ENCODE measurements at places on chromosomes 2 and 18. TPM values are rescaled to one million over a fixed set of nuclear protein-coding genes. Genes with fewer than 3 reads are reported as not detected.

DNA sequence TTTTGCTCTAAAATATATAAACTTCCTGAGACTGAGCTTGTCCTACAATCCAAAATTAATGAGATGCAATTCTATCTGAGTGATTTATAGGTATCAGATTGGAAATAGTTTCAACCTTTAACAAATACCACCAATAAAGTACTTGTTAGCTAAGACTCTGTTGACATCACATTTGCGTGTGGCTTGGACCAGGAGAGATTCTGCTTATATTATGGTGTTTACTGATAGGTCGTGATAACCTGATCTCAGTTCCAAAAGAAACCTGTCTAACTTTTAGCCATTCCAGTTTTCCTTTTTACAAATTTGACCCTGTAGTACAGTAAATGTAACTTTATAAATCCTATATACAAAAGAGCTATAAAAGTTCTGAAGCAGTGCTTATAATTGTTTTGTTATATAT is 78.4 kb upstream of the ABCA12 start:
- no peak overlapping the region for H3K27ac ChIP-seq
- no peaks in the 10 kb centered on the region for H3K27me3 ChIP-seq
- H3K4me3 ChIP-seq = no peak overlapping the region
- H3K4me1 ChIP-seq = no peaks in the 10 kb centered on the region
- DNase-seq = no peak
- no peaks in the 10 kb centered on the region for H3K36me3 ChIP-seq

DNA sequence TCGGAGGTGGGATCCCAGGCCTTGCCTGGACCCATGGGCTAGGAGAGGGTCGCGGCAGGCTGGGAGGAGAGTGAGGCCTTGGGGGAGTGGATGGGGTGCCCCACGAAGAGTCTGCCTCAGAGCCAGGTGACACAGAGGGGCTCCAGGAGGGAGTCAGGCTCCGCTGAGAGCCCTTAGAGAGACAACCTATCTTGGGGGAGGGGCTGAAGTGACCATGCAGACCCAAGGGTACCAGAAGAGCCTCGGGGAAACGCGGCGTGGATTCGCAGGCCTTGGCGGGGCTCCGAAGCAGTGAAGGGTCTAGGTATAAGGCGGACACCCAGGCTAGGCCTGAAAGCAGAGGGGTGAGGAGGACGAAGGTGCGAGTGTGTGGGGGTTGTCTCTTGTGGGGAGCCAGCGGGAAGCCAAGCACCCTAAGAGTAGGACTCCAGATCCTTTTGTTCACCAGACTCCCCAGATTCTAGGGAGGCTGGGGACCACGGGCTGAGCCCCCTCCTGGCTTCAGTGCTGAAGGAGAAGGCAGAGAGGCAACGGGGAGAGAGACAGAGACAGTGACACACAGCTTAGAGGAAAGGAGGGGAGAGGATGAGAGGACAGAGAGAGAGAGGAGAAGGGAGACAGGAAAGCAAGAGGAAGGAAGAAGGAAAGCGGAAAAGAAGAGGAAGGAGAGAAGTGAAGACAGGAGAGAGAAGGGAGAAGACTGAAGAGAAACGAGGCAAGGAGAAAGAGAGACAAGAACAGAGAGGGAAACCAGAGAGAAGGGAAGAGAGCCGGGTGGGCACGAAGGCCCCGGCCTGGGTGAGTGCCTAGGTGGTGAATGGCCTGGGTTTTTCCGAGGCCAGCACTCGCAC is 1.1 kb upstream of the HOXD11 start:
- H3K27ac ChIP-seq = no peak overlapping the region
- peaks cover 8% of the 10 kb centered on the region for H3K4me1 ChIP-seq
- no peak for DNase-seq
- H3K36me3 ChIP-seq = no peaks in the 10 kb centered on the region

GRCh38 chr18:70464343-70465114 is 175.7 kb downstream of the SOCS6 start:
- H3K4me3 ChIP-seq = peak overlapping the region; percentile 43
- peak overlapping the region; percentile 16 for H3K27ac ChIP-seq
- no peaks in the 10 kb centered on the region for H3K27me3 ChIP-seq
- H3K4me1 ChIP-seq = no peaks in the 10 kb centered on the region
- DNase-seq = peak; percentile 89

The MAP3K19 gene
- total RNA-seq = not detected

The CPLX4 gene
- total RNA-seq = 0.10 TPM

DNA sequence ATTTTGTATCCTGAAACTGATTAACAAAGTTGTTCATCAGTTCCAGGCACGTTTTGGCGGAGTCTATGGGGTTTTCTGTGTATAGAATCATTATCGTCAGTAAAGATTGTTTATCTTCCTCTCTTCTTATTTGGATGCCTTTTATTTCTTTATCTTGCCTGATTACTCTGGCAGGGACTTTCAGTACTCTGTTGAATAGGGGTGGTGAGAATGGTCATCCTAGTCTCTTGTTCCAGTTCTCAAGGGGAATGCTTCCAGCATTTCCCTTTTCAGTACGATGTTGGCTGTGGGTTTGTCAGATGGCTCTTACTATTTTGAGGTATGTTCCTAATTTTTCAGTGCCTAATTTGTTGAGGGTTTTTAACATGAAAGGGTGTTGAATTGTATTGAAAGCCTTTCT is 14.0 kb upstream of the SPDYA start:
- H3K27me3 ChIP-seq = no peaks in the 10 kb centered on the region
- no peak overlapping the region for H3K27ac ChIP-seq
- DNase-seq = no peak
- peaks cover 19% of the 10 kb centered on the region for H3K36me3 ChIP-seq
- no peaks in the 10 kb centered on the region for H3K4me1 ChIP-seq

GRCh38 chr2:25286723-25287483 is 54.8 kb downstream of the DNMT3A start:
- H3K27me3 ChIP-seq = no peaks in the 10 kb centered on the region
- H3K27ac ChIP-seq = no peak overlapping the region
- no peaks in the 10 kb centered on the region for H3K4me1 ChIP-seq
- H3K36me3 ChIP-seq = peaks cover 4% of the 10 kb centered on the region
- H3K4me3 ChIP-seq = no peak overlapping the region

DNA sequence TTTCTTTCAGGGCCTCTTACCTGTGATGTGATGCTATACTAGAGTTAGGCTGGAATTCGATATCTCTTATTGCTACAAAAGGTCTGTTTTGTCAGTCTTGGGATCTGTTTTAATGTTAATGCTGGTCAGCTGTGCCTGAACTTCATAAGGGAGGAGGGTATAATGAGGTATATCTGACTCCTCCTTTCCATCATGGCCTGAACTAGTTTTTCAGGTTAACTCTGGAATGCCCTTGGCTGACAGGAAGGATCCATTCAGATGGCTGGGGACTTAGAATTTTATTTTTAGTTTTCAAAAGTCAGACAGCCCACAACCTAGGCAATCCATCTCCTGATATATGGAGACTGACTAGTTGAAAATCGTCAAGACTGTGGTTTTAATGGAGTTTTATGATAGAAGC is 35.9 kb upstream of the TBC1D8 start:
- no peaks in the 10 kb centered on the region for H3K36me3 ChIP-seq
- H3K27ac ChIP-seq = no peak overlapping the region
- H3K4me1 ChIP-seq = no peaks in the 10 kb centered on the region
- H3K27me3 ChIP-seq = no peaks in the 10 kb centered on the region
- no peak for DNase-seq

DNA sequence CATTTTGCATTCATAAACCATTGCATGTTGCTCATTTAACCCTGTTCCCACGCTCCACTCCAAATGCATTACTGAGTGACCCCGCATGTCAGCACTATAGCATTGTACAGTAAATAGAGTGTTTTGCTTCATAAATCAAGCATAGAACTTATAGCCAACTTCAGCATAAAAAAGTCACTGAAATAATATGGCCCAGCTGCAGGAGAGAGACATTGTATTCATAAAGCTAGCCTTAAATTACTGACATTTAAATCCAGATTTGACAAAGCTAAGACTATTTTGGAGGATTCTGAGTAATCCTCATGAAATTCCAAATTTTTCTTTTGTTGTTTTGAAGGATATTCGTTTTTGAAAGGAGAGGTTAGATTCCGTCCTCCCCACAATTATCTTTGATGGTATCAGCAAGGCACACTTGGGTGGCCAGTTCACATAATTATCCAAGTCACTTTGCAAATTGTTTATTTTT is 320.9 kb upstream of the TCF4 start:
- H3K27me3 ChIP-seq = no peaks in the 10 kb centered on the region
- no peak overlapping the region for H3K4me3 ChIP-seq
- H3K27ac ChIP-seq = no peak overlapping the region
- H3K4me1 ChIP-seq = no peaks in the 10 kb centered on the region
- DNase-seq = no peak
- no peaks in the 10 kb centered on the region for H3K36me3 ChIP-seq

DNA sequence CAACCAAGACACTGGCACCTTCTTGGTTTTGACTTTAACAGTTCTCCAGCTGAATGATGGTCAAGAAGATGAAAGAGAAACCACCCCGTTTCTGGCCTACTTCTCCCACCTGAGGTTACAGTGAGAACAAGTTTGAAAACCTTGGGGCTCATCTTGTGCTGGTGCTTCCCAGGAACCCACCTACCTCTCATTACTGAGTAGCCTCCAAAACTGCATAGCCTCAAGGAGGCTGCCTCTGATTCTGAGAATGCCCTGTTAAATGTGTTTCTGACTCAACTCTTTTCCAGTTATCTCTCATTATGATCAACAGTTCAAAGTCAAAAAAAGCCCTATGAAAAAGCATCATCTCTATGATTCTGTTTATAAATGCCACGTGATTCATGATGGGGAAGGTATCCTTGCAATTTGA is 121.9 kb downstream of the CACNB4 start:
- H3K27me3 ChIP-seq = no peaks in the 10 kb centered on the region
- H3K4me3 ChIP-seq = no peak overlapping the region
- no peaks in the 10 kb centered on the region for H3K36me3 ChIP-seq
- H3K4me1 ChIP-seq = no peaks in the 10 kb centered on the region
- DNase-seq = no peak

DNA sequence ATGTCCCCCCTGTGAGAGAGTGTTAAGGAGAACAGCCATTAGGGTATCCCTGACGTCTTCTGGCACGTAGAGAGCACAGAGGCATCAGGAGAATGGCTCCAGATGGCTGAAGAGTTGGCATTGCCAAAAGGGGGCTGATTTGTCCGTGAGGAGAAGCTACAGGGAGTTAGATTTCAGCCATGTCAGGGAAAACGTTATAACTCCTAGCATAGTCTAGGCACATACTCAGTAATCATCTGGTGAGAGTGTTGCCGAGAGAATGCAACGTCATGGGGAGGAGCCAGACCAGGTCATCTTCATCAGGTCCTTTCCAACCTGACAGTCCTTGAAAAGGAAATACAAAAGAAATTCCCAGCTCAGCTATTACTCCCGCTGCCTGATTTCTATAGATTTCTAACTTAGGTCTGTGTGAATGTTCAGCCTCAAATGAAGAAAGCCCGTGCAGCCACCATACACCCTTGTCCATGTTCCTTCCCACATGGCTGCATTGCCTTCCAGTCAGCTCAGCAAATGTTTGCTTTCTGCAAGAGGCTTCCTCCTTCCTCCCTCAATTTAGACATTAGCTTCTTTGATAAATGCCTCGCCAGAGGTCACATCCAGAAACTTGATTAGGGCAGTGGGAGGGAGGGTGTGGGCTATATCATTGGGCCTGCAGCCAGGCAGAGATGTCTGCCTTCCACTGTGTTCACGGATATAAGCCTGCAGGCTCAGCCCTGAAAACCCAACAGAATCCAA is 93.0 kb downstream of the STPG4 start:
- no peak overlapping the region for H3K27ac ChIP-seq
- peaks cover under 1% of the 10 kb centered on the region for H3K4me1 ChIP-seq
- no peak overlapping the region for H3K4me3 ChIP-seq
- H3K27me3 ChIP-seq = no peaks in the 10 kb centered on the region
- no peaks in the 10 kb centered on the region for H3K36me3 ChIP-seq

GRCh38 chr2:95121093-95121406 is 558 bp downstream of the MRPS5 start:
- H3K27me3 ChIP-seq = no peaks in the 10 kb centered on the region
- peak overlapping the region; percentile 97 for H3K27ac ChIP-seq
- peak overlapping the region; percentile 98 for H3K4me3 ChIP-seq
- peaks cover 25% of the 10 kb centered on the region for H3K4me1 ChIP-seq

The WDCP gene
- 6.5 TPM for total RNA-seq

- H3K4me3 ChIP-seq = no peak overlapping the region
- H3K36me3 ChIP-seq = no peaks in the 10 kb centered on the region
- no peak overlapping the region for H3K27ac ChIP-seq
- no peaks in the 10 kb centered on the region for H3K27me3 ChIP-seq
- H3K4me1 ChIP-seq = no peaks in the 10 kb centered on the region
Measured at GRCh38 chr2:71547616-71548285, 94.4 kb downstream of the DYSF start.

The FOXI3 gene
- total RNA-seq = not detected

DNA sequence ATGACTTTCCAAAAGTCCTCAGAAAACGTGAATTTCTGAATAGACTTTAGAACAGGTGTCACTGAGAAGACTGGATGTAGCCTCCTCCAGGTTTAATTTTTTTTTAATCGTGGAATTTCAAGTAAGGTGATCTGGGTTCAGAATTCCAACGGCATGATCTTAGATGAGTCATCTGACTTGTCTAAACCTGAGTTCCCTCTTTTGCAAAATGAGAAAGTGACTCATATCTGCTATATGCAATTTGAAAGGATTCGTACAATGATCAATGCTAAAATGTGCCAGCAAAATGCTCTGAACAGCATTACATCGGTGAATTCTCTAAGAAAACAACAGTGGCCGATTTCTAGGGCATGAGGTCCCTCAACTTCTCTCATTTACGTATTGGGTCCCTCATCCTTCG is 69.1 kb upstream of the ZNF516 start:
- no peaks in the 10 kb centered on the region for H3K36me3 ChIP-seq
- H3K4me3 ChIP-seq = no peak overlapping the region
- no peak for DNase-seq

DNA sequence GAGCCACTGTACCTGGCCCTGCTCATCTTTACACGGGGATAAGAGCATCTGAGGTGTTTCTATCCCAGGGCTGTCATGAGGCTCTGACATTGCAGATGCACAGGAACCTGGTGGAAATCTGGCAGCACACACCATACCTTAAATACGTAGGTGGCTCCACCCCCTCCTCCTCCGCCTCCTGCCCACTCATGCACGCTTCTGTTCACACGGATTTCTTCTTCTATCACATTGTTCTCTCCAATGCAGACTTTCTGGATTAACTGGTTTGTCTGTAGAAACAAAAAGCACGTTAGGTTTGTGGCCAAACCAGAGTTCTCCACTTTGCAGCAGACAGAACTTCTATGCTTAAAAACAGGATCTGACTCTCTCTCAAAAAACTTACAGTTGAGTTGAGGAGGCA is 118.2 kb downstream of the CLIP4 start:
- no peaks in the 10 kb centered on the region for H3K27me3 ChIP-seq
- H3K4me3 ChIP-seq = no peak overlapping the region
- no peak overlapping the region for H3K27ac ChIP-seq

- H3K27ac ChIP-seq = no peak overlapping the region
- DNase-seq = no peak
- H3K36me3 ChIP-seq = no peaks in the 10 kb centered on the region
- no peaks in the 10 kb centered on the region for H3K4me1 ChIP-seq
- no peak overlapping the region for H3K4me3 ChIP-seq
Measured at GRCh38 chr2:121666042-121666441, 16.8 kb upstream of the CLASP1 start.

The TMEM37 gene
- 76.4 TPM for total RNA-seq

GRCh38 chr18:58316396-58317342 is 272.6 kb downstream of the NEDD4L start:
- H3K4me3 ChIP-seq = no peak overlapping the region
- DNase-seq = no peak
- no peaks in the 10 kb centered on the region for H3K27me3 ChIP-seq
- H3K36me3 ChIP-seq = no peaks in the 10 kb centered on the region
- peaks cover 22% of the 10 kb centered on the region for H3K4me1 ChIP-seq

The ZSWIM2 gene
- not detected for total RNA-seq

GRCh38 chr2:206814498-206814897 is 49.1 kb downstream of the FASTKD2 start:
- H3K27ac ChIP-seq = no peak overlapping the region
- DNase-seq = no peak
